GDM1 (cell line): ENCODE measurements at places on chromosomes 3 and 15.

- DNase-seq = no peak
Observed at GRCh38 chr3:122635789-122636188, 44.9 kb upstream of the PARP14 start.

DNA sequence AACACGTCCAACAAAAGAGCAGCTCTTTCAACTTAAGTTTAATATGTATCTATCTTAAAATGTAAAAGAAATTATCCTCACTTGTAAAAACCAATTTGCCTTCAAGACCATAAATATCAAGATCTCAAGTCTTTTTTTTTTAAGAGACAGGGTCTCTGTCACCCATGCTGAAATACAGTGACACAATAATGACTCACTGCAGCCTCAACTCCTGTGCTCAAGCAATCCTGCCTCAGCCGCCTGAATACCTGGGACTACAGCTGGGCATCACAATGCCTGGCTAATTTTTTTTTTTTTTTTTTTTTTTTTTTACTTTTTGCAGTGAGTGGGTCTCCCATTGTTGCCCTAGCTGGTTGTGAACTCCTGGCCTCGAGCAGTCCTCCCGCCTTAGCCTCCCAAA, 26.0 kb downstream of the ACAP2 start:
- DNase-seq = no peak

DNA sequence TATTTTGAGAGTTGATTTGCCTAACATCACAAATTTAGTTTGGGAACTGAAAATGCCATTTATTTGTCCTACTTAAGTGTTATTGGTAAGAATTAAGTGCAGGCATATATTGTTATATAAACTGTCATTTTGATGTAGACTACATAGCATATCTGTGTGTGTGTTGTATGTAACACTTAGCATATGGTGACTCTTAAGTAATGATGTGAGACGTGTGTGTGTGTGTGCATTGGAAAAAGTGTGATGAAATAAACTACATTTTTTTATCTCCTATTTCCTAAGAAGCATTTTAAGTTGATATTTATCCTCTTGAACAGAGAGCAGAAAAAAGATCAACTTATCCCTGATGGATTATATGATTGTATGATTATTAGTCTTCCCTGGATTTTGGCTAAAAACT, 588.2 kb upstream of the SUCLG2 start:
- DNase-seq = no peak

GRCh38 chr3:24373198-24373959, 121.3 kb downstream of the THRB start:
- DNase-seq = no peak

- DNase-seq = no peak
Observed at GRCh38 chr3:18841422-18842343, 306.6 kb upstream of the KCNH8 start.
